ENCODE measurements at places on chromosomes 2 and 18.

GRCh38 chr18:44793194-44793593 lies 112.5 kb downstream of the SETBP1 start:
- DNase-seq, result no peak

GRCh38 chr2:74957886-74958273 lies 563 bp upstream of the POLE4 start:
- DNase-seq, result no peak

DNA sequence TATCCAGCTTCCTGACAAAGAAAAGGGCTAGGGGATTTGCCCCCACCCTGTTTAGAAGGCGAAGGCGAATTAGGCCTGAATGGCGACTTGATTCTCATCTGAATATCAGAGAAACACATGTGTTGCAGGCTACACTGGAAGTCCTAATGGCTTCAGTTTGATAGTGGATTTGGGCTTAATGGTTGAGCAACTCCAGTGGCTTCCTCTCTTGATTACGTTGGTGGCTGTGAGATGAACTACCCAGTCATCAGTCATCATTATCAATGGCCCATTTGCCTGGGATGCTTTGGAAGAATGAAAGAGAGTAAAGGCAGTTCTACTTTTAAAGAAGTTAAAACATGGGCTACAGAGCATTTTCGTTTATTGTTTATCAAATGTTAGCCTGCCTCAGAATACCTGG lies 60.9 kb upstream of the IL1R1 start:
- no peak for DNase-seq

GRCh38 chr2:58769111-58769863 lies 528.2 kb upstream of the FANCL start:
- DNase-seq, result no peak

DNA sequence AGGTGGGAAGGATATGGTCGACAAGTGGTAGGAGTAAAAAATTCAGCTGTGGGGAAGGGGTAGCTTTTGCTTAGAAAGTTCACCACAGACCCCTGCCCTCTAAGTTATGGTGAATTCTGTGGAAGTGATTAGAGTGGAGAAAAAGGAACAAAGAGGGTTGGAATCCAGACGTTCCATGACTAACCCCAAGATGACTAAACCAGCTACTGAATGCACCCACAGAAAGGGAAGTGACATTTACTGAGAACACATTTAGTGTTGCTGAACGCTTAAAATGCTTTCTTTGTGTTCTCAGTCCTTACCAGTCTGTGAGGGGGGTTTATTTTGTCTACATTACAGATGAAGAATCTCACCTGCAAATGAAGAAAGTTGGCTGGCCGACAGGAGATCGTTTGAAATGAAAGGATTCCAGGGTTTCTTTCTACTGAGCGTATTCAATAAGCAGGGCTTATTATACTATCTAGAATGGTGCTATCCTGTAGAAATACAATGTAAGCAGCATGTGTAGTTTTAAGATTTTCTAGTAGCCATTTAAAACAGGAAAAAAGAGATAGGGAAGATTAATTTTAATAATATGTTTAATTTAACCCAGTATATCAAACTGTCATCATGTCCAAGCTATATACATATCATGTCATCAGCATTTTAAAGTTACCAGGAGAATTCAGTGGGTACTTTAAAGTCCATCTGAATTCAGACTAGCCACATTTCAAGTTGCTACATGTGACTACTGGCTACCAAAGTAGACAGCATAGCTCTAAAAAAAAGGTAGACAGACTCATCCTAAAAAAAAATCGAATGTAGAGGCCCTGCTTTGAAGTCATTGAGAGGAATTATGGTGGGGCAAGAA lies 60.1 kb downstream of the LIMS1 start:
- peak; percentile 71 for DNase-seq

- no peak for DNase-seq
Measured at GRCh38 chr2:45496869-45497268, 114.2 kb downstream of the SRBD1 start.

DNA sequence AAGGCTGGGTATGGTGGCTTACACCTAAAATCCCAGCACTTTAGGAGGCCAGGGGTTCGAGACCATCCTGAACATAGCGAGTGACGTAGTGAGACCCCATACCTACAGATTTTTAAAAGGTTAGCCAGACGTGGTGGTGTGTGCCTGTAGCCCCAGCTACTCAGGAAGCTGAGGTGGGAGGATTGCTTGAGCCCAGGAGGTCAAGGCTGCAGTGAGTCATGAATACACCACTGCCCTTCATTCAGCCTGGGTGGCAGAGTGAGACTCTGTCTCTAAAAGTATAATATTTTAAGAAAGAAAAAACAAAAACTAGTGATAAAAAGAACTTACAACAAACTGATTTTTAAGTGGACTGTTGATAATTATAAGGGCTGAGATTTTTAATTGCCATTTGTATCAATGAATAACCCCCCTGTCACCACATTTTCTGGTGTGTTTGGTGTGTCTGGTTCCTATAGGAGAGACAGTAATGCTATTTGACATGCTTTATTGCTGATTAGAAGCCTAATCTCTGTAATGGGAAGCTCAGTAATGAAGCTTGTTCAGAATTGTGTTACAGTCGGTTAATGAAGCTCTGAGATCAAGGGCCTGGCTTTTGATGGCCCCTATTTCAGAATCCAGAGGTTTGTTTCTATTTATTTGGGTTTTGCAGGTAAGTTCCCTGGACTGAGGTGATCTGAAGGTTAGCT lies 147.0 kb downstream of the NEDD4L start:
- no peak for DNase-seq

DNA sequence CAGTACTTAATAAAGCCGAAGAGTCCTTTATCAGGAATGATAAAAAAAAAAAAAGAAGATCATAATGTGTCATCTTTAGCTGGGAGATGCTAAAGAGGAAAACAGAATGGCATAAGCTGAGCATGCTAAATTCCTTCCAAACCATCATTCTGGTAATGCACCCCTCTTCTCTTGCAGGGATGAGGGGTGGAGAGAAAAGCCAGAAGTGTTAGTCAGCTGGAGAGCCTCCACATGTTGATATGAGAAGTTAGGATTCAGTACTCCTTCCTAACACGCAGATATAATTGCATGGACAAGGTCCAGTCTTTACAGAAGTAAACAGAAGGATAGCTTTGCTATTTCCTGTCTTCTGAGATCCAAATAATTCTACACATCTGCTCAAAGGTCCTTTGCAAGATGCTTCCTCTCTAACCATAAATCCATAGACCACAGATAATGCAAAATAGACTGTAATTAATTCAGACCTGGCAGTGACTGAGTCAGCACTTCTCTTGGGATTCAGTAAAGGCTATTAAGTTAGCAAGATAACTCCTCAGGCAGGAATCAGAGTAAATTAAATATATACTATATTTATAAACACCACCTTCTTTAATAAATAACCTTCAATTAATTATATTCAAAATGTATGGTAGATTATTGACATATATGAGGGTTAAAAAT lies 930.0 kb upstream of the KLHL29 start:
- no peak for DNase-seq

DNA sequence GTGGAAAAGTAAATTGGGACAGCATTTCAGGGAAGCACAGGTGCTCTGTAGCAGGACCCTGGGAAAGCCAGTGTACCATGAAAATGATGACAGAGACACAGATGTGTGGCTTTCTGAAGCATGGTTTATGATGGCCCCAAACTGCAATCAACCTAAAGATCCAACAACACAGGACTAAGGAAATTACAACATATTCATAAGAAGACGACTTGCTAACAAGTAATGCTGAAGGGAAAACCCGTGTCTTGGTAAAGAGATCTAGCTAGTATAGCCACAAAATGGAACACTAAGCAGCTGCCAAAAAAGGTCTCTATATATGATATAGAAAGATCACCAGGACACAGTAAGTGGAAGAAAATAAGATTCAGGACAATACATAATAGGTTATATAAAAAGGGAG lies 53.2 kb downstream of the UXS1 start:
- DNase-seq, result no peak

GRCh38 chr2:176145085-176145969 lies 6.0 kb upstream of the HOXD4 start:
- DNase-seq, result no peak

DNA sequence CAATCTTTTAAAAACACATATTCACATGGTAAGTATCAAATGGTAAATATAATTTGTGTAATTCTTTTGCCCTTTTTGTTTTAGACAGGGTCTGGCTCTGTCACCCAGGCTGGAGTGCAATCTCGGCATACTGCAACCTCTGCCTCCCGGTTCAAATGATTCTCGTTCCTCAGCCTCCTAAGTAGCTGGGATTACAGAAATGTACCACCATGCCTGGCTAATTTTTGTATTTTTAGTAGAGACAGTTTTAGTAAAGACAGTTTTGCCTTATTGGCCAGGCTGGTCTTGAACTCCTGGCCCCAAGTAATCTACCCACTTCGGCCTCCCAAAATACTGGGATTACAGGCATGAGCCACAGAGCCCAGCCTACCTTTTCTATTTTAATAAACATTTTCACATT lies 182.2 kb downstream of the MYCN start:
- no peak for DNase-seq

DNA sequence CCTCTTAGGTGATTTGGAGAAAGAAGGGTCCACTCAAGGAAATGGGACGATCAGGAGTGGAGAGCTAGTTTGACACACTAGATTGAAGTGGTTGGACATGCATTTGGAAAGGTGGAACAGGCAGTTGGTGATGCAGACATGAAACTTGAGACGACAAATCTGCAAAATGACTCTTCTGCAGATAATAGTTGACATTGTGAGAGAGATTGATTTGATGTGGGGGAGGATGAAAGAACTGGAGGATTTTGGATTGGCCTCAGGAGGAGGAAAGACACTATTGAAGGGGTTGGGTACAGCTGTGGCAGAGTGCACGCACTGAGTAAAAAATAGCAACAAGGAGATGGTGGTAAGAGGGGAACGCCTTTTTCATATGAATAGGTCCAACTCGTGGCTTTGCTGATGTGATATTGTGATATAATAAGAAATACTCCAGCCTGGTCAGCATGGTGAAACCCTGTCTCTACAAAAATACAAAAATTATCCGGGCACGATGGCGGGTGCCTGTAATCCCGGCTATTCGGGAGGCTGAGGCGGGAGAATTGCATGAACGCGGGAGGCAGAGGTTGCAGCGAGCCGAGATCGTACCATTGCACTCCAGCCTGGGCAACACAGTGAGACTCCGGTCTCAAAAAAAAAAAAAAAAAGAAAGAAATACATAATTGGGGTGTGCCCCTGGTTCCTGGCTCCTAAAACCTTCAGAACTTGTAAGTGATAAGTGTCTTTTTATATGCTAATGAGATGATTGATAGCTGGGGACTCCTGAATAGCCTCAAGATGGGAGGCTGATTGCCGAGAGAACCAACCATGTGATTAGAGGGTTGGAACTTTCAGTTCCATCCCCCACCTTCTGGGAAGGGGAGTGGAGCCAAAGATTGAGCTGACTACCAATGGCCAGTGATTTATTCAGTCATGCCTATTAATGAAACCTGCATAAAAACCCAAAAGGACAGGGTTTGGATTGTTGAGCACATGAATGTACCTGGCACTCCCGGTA lies 9.7 kb downstream of the TTLL4 start:
- no peak for DNase-seq

GRCh38 chr18:14025306-14025940 lies 106.8 kb downstream of the ZNF519 start:
- DNase-seq, result no peak

GRCh38 chr2:72325592-72326422 lies 178.1 kb upstream of the CYP26B1 start:
- DNase-seq, result peak; percentile 9
